RPMI8226 (cell line): ENCODE measurements at places on chromosomes 5 and 9.

DNA sequence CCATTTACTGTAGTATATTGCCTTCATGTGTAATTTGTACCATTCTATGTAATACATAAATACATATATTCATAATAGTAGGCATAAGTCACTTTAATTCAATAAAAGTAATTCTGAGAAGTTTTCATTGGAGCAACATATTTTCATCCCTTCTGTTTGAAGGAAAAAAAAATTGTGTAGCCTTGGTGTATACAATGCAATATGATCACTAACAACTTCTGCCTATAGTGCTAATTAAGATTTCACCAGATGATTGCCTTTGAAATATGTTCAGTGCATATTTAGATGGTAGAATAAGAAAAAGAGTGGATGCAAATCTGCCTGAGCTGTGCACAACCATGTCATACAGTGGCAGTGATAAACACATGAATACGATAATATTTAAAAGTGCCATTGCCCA, 996.8 kb downstream of the EFNA5 start:
- DNase-seq = no peak

DNA sequence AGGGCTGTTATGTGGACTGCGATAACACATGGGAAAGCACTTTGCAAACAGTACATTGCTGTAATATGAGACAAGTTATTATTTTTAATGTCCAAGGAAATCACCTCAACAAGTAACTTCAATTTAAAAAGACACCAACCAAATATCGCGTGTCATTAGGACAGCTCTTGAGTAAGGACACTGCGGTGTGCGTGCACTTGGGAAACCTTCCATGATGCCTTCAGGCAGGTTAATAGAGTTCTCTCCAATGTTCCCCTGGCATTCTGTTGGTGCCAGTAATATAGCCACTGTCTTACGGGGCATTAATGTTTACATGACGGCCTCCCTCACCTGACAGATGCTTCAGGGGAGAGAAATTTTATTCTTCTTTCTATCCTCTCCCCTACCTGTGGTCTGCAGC, 42.9 kb downstream of the TTLL11 start:
- DNase-seq = no peak

DNA sequence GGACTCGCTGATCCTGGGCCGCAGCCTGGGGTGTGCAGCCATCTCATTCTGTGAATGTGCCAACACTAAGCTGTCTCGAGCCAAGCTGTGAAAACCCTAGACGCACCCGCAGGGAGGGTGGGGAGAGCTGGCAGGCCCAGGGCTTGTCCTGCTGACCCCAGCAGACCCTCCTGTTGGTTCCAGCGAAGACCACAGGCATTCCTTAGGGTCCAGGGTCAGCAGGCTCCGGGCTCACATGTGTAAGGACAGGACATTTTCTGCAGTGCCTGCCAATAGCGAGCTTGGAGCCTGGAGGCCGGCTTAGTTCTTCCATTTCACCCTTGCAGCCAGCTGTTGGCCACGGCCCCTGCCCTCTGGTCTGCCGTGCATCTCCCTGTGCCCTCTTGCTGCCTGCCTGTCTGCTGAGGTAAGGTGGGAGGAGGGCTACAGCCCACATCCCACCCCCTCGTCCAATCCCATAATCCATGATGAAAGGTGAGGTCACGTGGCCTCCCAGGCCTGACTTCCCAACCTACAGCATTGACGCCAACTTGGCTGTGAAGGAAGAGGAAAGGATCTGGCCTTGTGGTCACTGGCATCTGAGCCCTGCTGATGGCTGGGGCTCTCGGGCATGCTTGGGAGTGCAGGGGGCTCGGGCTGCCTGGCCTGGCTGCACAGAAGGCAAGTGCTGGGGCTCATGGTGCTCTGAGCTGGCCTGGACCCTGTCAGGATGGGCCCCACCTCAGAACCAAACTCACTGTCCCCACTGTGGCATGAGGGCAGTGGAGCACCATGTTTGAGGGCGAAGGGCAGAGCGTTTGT, 19.9 kb downstream of the PTGES2 start:
- DNase-seq = no peak

DNA sequence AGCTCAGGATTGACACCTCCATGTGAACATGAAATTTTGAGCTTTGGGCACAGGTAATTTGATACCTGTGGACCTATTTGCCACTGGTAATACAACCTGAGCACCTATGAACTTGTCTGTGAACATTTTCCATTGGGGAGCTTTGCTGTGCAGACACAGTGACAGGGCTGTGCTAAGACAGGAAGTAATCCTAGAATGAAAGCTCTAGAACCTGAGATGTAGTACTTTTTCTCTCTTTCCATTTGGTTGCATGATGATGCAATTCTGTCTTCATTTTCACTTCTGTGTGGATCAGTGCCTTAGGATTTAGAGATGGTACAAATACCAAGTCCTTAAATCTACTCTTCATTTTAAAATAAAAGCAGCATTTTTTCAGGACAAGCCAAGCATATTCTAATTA, 216.9 kb downstream of the NR3C1 start:
- no peak for DNase-seq

- no peak for DNase-seq
These were observed 207.0 kb downstream of the CSNK1G3 start for GRCh38 chr5:123719004-123719403.

DNA sequence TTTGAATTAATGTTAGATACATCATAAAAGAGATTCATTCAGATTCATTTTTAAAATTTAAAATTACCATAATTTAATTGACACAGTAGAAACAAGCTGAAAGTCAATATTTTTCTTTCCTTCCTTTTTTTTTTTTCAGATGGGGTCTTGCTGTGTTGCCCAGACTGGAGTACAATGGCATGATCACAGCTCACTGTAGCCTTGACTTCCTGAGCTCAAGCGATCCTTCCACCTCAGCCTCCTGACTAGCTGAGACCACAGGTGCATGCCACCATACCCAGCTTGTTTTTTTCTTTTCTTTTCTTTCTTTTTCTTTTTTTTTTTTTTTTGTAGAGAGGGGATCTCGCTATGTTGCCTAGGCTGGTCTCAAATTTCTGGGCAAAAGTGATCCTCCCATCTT, 131.6 kb upstream of the TBCA start:
- no peak for DNase-seq

- DNase-seq = peak; percentile 71
These were observed 132.6 kb downstream of the MRPL36 start for GRCh38 chr5:1666812-1667588.

- peak; percentile 3 for DNase-seq
These were observed 60.0 kb upstream of the TUT7 start for GRCh38 chr9:86413971-86414880.

DNA sequence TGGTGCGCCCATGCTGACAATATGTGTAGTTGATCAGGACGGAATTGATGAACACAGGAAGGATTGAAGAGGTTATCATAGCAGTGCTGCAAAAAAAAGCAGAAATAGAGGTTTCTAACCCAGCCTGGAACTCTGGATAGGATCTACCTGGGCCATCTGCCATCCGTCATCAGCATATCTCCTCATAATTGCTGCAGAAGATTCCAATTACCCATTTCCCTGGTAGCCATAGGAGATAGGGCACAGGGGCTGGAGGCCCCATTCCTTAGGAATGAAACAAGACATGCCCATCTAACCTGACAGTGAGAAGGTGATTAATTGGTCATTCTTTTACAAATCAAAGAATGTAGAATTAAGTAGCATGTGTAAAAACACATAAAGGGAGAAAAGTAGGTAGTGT, 60.3 kb upstream of the TRIM32 start:
- no peak for DNase-seq

DNA sequence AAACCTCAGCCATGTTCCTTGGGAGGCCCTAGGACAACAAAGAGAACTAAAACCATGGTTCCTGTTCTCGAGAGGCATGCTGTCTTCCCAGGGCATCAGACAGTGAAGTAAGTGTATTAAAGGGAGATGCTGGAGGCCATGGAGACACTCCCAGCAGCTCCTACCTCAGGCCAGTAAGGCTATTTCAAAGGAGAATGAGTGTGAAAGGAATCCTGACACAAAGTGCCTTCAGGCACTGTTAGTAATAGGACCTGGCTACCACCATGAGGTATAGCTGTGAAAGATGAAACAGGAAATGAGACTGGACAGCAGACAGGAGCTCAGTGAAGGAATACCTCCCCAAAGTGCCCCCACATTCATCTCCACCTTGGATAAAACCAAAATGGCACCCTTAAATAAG, 71.0 kb downstream of the FANCC start:
- no peak for DNase-seq

DNA sequence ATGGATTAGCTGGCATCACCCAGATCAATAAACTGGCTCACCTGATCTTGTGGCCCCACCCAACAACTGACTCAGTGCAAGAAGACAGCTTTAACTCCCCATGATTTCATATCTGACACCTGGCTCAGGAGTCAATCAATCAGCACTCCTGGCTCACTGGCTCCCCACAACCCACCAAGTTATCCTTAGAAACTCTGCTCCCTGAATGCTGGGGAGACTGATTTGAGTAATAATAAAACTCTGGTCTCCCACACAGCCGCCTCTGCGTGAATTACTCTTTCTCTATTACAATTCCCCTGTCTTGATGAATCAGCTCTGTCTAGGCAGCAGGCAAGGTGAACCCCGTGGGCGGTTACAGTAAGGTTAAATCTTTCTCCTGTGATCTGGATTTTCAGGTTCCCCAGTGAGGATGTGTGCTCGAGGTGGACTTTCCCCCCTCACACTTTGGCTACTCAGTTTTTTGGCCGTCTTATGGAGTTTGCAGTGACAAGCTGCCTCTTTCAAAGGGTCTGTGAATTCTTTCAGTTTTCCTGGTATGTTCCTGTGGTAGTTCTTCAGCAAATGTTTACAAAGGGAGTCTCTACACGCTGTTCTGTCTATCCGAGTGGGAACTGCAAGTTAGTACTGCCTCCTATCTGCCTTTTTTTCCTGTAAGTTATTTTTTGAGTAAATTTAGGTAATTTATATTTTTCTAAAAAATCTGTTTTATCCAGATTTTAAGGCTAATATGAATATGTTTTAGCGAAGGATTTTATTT, 500.2 kb upstream of the NUDT12 start:
- no peak for DNase-seq

GRCh38 chr9:115946530-115946929, 207.1 kb upstream of the PAPPA start:
- DNase-seq = no peak

DNA sequence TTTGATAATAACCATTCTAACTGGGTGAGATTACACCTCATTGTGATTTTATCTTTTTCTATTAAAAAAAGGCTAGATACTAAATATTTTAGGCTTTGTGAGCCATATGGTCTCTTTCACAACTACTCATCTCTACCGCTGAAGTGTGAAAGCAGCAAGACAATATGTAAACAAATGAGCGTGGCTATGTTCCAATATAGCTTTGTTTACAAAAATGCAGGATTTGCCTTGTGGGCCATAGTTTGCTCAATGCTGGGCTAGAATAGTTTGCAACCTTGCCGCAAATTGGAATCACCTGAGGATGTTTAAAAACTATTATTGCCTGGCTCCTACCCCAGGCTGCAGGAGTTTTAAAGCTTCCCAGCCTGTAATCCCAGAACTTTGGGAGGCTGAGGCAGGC, 10.2 kb upstream of the GPR150 start:
- no peak for DNase-seq

DNA sequence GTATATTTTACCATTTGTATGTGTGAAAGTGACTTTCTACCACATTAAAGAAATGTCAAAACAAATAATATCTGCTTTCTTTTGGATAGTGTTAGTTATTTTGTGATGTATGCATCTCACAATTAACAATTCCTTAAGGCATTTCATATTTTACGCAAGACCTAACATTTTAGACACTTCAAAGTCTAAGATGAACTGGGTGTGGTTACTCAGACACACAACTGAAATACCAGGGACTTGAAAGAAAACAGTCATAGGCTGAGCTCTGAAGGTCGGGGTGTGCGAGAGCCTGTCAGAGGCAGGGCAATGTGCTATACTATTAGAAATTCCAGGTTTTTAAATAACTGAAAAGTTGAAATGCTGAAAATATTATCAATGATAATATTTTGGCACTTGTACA, 44.5 kb upstream of the ZNF622 start:
- no peak for DNase-seq

- no peak for DNase-seq
These were observed 251.2 kb upstream of the FBXL7 start for GRCh38 chr5:15248731-15249130.

DNA sequence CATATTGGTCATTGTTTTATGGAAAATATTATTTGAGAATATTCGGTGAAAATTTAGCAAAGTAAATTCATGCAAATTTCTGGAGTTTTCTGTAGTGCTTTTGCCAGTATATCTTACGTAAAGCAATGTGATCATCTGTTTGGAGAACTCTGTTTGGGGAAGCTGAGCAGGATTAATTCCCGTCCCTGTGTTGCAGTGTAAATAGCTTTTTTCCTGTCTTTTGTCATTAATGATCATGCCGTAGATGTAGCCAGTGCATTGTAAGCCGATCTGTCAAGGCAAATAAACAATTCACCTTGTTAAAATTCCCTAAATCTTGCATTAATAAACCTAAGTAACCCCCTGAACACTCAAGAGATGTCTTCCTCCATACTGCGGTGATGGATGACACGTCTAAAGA, 39.2 kb downstream of the PPIC start:
- no peak for DNase-seq

DNA sequence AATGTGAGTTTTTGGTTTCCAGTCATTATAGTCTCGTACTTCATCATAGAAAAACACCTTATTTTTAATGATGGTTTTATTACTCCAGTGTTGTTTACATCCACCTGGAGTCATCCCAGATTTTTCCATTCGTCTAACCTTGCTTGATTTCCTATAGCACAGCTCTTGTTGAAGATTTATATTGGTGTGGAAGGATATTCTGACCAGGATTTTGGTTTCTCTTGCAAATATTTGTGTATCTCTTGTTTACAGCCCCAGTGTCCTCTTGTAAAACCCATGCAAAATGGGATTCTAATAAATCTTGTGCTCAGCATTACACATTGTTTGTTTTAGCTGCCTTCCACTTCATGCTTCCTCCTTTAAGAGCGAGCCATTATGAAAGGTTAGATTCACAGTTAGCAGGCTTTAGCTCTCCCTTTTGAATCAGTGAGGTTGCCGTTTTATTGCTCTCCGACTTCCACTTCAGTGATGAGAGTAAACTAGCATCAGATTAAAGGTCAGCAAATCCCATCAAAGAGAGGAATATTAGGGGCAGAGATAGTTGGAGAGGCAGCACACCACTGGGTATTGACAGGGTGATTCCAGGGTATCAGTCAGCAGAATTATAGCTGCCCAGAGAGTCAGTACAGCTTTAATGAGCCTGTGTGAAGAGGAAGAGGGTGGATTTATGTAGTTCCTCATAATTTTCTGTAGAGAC, 157.1 kb downstream of the PBX3 start:
- DNase-seq = no peak
